NCI-H446 treated with DMSO at 0.1 percent for 48 hours (cell line): ENCODE measurements at places on chromosomes 6 and 20.

DNA sequence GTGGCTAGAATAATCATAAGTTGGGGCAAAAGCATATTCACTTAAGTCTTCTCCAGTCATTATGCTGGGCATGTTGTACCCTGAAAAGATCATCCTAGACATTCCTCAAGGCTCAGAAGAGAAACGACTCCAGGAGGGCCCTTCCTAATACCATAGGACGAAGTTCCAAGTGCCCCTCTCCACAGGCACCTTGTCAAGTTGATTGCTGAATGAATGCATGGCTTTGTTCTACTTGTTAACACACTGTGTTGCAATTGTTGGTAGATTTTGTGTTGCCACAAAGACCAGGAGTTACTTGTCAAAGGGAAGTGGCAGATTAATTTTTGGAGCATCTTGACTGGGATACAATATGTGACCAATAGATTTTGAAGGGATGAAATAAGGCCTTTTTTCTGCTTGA lies 194.3 kb upstream of the SMLR1 start:
- no peak for DNase-seq

- DNase-seq: no peak
Observed at GRCh38 chr20:49938173-49939163, 2.3 kb downstream of the RNF114 start.

- no peak for DNase-seq
Observed at GRCh38 chr6:145561095-145562072, 173.9 kb downstream of the EPM2A start.

GRCh38 chr6:65452333-65452732 lies 254.7 kb downstream of the EYS start:
- no peak for DNase-seq

DNA sequence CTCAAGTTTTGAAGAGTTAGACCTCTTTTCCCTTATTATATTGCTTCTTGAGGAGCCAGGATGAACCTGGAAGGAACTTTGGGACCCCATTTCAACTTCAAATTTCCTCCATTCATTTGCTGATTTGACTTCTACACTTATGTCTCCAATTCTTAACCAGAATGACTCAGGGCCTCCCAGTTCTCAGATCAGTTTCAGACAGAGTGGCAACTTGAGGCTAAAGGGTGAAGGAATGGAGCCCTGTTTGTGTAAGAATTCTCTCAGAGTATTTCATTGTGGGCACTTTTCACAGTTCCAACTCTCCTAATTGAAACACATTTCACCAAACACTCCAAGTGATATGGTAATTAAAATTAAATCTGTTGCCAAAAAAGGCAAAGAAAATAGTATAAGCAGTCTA lies 109.0 kb upstream of the FLRT3 start:
- DNase-seq: no peak

DNA sequence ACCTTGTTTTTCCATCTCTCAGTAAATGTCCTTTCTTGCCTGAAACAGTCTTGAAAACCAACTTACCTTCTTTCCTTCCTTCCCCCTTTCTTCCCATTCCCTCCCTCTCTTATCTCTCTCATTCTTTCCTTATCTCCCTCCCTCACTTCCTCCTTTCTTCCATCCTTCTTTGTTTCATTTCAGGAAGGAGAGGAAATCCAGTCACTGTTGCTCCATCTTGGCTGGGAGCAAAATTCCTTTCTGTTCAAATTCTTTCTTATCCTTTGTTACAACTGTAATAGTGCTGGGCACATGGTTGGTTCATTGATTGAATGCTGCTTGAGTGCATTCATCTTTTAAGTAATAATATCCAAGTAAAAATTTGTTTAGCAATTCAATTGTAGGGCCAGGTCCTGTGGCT lies 17.4 kb upstream of the TCP11 start:
- no peak for DNase-seq

- DNase-seq: no peak
Observed at GRCh38 chr20:47253872-47254271, 102.6 kb downstream of the ZMYND8 start.

DNA sequence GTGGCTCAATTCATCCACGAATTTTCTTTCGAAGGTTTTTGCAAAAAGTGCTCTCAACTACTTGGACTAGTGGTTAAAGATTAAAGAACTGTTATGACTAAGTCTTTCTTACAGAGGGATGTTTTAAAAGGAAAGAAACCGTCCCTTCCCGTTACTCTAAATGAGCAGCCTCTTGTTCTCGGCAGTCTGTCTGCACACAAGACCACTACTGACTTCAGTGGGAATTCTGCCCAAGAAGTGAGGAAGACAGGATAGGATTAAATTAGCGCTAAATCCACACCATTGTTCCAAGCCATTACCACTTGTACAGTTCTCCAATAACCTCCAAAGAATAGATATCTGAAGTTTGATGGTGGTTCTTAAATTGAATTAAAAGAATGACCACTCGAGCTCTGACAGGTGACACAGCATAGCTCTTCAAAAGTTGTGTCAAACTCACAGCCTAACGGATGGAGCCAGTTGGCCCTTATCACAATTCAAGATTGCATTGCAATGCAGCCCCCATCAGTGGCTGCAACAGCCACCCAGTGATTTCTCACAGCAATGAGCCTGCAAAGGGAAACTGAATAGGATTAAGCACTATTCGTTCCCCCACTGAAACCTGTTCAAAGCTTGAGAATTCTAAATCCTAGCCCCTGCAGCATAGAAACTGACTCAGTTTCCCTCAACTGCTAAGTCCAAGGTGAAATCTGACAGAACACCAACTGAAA lies 1.8 kb downstream of the EPB41L2 start:
- no peak for DNase-seq

- peak; percentile 6 for DNase-seq
Observed at GRCh38 chr6:33112148-33112547, 36.4 kb downstream of the HLA-DPB1 start.

DNA sequence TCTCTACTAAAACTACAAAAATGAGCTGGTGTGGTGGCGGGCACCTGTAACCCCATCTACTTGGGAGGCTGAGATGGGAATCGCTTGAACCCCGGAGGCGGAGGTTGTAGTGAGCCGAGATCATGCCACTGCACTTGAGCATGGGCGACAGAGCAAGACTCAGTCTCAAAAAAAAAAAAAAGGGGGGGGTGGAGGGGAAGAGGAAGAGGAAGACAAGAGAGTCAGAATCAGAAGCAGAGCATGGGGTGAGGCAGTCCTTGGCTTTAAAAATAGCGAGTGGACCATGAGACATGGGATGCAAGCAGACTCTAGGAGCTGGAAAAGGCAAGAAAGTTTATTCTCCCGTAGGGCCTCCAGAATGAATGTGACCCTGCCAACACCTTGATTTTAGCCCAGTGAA lies 3.9 kb upstream of the SLC9A8 start:
- DNase-seq: no peak

GRCh38 chr20:25457886-25458680 lies 50.6 kb downstream of the GINS1 start:
- no peak for DNase-seq
